ENCODE measurements at places on chromosomes 2 and 18.

DNA sequence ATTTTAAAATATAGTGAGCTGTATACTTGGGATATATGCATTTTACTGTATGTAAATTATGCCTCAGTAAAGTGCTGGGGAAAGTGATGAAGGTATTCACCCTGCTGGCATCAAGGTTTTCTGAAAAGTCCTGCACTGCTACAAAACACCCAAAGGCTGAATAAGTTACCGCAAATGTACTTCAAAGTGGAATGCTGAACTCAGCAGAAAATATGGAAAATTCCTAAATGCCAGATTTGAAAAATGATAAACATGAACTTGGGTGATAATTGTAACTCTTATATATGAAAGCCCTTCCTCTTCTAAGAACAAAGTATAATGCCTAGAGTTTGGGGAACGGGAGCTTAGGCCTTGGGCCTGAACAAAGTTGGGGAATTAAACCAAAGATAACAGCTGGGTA is 133.0 kb downstream of the GALNT1 start:
- no peak for DNase-seq

GRCh38 chr2:206657087-206657486 is 14.8 kb downstream of the FAM237A start:
- no peak for DNase-seq

- DNase-seq = no peak
Measured at GRCh38 chr2:62999905-63000304, 50.7 kb upstream of the OTX1 start.

DNA sequence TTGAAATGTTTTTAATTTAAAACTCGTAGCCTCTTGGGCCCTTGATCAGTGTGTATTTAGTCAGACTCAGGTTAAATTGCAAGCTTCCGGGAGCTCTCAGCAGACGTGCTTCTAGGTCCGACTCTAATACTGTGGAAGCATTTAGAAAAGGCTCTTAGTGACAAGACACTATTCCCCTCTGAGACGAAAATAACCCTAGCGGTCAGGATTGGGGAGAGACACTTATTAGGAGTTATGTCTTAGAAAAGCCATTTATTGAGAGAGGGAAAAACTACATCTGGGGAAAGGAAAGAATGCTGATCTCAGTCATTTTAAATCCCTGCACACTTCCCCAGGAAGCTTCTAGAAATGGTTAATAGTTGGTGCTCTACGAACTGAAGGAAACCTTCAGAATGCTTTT is 110.5 kb upstream of the NCK2 start:
- DNase-seq = no peak

DNA sequence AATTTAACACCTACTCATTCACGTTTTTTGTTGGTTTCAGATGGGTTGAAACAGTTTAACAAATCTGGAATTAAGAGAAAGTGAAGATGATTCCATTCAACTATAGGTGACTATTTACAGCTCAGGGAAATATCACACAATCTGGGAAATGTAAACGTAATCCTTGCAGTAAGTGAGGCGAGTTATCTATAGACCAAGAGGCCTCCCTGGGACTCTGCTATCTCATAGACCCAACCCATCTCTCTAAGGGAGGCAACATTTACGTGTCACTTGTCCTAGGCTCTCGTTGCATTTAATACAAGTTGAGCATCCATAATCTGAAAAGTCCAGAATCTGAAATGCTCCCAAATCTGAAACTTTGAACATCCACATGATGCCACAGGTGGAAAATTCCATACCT is 2.0 kb upstream of the MOB4 start:
- DNase-seq = no peak

Measured in NB4 (cell line).